Activated T-helper 1 cell treated with anti-CD3 and anti-CD28 coated beads, Interleukin-2, amount 50 U/mL, for 16 hours (primary cell): ENCODE measurements at places on chromosomes 5 and 9.

- DNase-seq, result no peak
These were observed 37.7 kb downstream of the RGS3 start for GRCh38 chr9:113501129-113501686.

- DNase-seq, result no peak
These were observed 11.2 kb downstream of the ITGA1 start for GRCh38 chr5:52798938-52799337.

DNA sequence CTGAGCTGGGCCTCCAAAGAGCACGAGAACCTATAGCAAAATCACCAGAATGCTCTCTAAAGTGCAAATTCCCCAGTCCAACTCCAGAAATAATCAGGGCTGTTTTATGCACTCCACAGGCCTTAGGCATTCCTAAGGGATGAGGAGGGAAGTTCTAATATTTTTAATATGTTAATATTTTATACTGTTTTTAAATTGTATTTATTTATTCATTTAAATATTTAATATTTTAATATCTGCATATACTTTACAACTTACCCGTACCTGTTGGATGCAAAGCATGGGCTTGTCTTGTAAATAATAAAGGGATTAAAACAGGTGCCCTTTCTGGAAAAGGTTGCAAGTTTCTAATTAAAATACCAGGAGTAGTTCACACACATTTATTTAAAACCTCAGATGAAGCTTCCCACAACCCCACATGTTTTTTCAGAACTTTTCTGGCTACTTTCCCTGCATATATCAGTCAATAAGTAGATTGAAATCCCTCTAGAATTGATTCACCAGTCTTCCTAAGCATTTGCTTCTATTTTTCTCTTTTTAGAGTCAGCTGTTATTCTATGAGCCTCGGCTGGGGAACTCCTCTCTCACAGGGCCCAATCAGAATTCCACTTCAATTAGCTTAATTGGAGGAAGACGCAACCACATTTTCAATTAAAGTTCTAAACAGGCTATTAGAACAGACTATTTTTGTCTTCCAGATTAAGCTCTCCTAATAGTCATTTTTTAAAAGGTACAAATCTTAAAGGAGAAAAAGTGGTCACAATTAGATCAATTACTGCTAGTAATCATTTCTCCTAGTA, 140.8 kb downstream of the CDH6 start:
- no peak for DNase-seq

GRCh38 chr5:135759149-135759784, 75.2 kb upstream of the SLC25A48 start:
- DNase-seq, result no peak

- DNase-seq, result no peak
These were observed 978 bp upstream of the ADCY2 start for GRCh38 chr5:7394889-7395431.

DNA sequence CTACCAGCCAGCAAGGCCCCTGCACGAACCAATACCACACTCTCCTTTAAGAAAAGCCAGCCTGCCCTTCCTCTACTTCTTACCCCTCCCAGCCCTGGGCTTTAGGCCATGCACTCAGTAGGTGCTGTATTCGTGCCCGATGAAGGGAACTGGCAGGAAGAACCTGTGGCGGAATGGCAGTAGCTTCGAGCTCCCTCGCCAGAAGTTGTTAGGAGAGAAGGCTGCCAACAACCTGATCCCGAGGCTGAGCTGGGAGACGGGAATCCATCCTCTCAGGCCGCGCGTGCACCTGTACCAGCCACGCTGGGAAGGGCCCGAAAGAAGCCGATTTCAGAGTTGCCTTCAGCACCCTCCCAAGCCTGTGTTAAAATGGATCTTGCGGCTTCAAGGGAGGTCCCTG, 45.3 kb upstream of the AKNA start:
- DNase-seq, result no peak

- DNase-seq, result no peak
These were observed 2.3 kb upstream of the MYOZ3 start for GRCh38 chr5:150658699-150659265.

- no peak for DNase-seq
These were observed 160.9 kb downstream of the AUH start for GRCh38 chr9:91200692-91201336.

- DNase-seq, result no peak
These were observed 81.6 kb downstream of the NTNG2 start for GRCh38 chr9:132243156-132244074.

GRCh38 chr5:16869821-16870796, 66.0 kb downstream of the MYO10 start:
- no peak for DNase-seq
